ENCODE measurements at places on chromosomes 12 and 14. TPM values are rescaled to one million over a fixed set of nuclear protein-coding genes. Genes with fewer than 3 reads are reported as not detected.

GRCh38 chr12:128971802-128972201, 118.5 kb downstream of the GLT1D1 start:
- no peaks in the 10 kb centered on the region for H3K4me1 ChIP-seq
- no peak for DNase-seq
- H3K4me3 ChIP-seq: no peak overlapping the region
- no peak overlapping the region for H3K27ac ChIP-seq
- H3K36me3 ChIP-seq: no peaks in the 10 kb centered on the region

Gene NUP37
- total RNA-seq: 14.7 TPM

Gene SYNE3
- total RNA-seq: 10.6 TPM

Gene PFDN5
- total RNA-seq: 365 TPM

DNA sequence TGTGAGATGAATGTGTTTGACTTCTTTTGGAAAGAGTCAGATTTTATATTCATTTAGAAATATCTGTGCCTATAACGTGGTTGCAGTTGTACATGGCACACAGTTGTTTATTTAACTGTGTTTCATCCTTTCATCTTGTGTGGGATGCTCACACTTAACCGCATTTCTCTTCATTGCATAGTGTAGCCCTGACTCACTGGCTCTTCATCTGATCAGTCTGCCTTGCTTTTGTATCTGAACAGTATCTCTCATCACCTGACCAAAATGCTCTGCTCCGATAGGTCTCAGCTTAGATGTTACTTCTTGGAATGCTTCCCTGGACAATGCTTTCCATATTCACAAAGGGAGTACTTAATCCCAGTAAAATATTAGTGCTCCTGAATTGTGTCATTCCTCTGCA, 83.4 kb downstream of the PDE3A start:
- H3K27me3 ChIP-seq: no peaks in the 10 kb centered on the region
- H3K4me3 ChIP-seq: no peak overlapping the region
- H3K36me3 ChIP-seq: no peaks in the 10 kb centered on the region
- H3K4me1 ChIP-seq: no peaks in the 10 kb centered on the region
- H3K27ac ChIP-seq: no peak overlapping the region
- DNase-seq: no peak

GRCh38 chr14:70665448-70666360, 24.0 kb downstream of the TTC9 start:
- H3K27ac ChIP-seq: peak overlapping the region; percentile 43
- no peaks in the 10 kb centered on the region for H3K27me3 ChIP-seq
- H3K4me3 ChIP-seq: no peak overlapping the region
- no peak for DNase-seq

Gene KRT83
- total RNA-seq: not detected

DNA sequence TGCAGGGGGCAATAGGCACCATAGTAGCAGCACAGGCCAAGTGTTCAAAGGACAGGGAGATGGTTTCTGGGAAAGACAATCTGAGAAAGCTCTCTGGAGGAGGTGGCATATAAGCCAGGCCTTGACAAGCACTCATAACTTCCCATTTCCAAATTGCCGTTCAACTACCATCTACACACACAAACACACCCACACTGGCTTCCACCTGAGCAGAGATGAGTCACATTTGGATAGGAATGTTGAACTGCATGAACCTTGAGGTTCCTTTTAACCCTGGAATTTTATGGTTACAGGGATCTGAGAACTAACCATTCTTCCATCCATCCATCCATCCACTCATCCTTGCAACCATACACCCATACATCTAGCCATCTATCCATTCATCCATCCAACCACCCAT, 86.6 kb downstream of the KSR2 start:
- H3K36me3 ChIP-seq: no peaks in the 10 kb centered on the region
- H3K27ac ChIP-seq: no peak overlapping the region
- no peaks in the 10 kb centered on the region for H3K4me1 ChIP-seq
- no peak for DNase-seq

GRCh38 chr14:36344211-36344610, 23.8 kb upstream of the MBIP start:
- no peaks in the 10 kb centered on the region for H3K4me1 ChIP-seq

- no peaks in the 10 kb centered on the region for H3K27me3 ChIP-seq
- H3K27ac ChIP-seq: no peak overlapping the region
- no peak for DNase-seq
- H3K36me3 ChIP-seq: no peaks in the 10 kb centered on the region
- no peak overlapping the region for H3K4me3 ChIP-seq
Observed at GRCh38 chr14:100045642-100046344, 19.4 kb upstream of the EVL start.

DNA sequence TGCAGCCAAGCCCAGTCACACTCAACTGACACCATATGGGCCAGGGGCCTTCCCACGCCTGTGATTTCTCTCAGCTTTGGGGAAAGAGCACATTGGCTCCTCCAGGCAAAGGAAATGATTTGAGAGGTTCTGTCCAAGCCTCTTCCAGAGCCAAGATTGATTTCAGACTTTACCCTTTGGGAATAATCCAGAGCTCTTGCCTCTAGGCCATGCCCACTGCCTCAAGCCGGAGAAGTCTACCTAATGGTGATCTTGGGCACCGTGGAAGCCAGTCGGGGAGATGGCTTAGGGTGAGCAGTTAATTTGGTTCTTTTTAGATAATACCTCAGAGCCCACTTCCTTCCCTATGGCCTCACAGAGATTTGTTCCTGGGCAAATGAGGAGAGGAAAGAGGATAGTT, 45.0 kb upstream of the NUAK1 start:
- no peak for DNase-seq
- no peaks in the 10 kb centered on the region for H3K36me3 ChIP-seq
- no peaks in the 10 kb centered on the region for H3K27me3 ChIP-seq
- H3K4me3 ChIP-seq: no peak overlapping the region
- no peak overlapping the region for H3K27ac ChIP-seq

DNA sequence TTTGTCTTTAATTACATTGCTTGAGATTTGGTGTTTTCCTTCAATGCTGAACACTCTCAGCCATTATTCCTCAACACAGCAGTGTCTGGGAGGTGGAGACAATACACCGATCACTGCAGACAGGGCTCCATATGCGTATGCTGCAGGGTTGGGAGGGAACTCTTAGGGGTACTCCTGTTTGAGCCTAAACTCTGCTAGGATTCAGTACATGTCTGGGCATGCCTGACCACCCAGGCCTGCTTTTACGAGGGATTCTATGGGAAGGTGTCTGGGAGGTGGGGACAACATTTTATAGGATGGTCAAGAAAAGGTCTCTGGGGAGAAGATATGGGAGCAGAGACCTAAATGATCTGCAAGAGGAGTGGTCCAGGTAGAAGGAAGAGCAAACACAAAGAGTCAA, 34.3 kb downstream of the DHRS2 start:
- no peak overlapping the region for H3K4me3 ChIP-seq
- no peaks in the 10 kb centered on the region for H3K36me3 ChIP-seq
- no peak overlapping the region for H3K27ac ChIP-seq
- no peak for DNase-seq

DNA sequence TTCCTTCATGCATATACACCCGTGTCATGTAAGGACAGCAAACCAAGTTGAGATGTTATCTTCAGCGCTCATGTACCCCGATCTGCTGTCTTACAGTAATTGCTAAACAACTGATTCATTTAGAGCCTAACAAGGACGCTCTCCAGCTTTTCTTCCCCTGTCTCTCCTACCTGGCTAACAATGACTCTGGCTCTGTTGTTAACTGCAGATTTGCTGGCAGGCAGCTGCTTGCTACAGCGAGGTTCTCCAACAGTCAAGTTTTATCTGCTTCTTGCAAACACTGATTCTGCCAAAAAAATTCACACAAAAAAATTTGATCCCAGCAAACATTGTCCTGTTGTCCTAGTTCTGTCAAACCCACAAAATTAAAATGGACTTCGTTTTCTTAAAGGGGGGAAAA, 101.6 kb downstream of the OTX2 start:
- H3K4me3 ChIP-seq: no peak overlapping the region
- no peak for DNase-seq
- no peaks in the 10 kb centered on the region for H3K27me3 ChIP-seq
- H3K27ac ChIP-seq: no peak overlapping the region
- no peaks in the 10 kb centered on the region for H3K4me1 ChIP-seq
- H3K36me3 ChIP-seq: no peaks in the 10 kb centered on the region

Gene NTN4
- total RNA-seq: not detected

Gene IGF1
- total RNA-seq: not detected

Gene PLEK2
- not detected for total RNA-seq

DNA sequence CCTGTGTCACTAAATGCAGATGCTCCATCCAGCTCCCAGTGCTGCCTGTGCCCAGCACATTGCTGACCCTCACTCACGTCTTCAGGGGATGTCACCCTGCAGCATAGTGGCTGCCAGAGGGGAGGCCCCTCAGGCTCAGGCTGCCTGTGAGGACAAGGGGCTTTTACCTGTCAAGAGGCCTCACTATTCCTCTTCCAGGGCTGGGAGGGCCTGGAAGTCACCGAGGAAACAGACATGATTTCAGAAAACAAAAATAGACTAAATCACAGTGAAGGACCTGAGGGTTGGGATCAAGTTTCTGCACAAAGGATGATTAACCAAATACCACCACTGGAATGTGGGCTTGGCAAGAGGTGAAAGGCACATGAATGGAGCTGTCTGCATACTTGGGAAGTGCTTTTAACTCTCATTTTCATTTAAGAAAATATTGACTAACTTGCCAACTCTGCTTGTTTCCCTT, 1202.3 kb downstream of the BCL11B start:
- no peak overlapping the region for H3K27ac ChIP-seq
- DNase-seq: no peak
- no peaks in the 10 kb centered on the region for H3K36me3 ChIP-seq
- H3K27me3 ChIP-seq: peaks cover 2% of the 10 kb centered on the region
- no peak overlapping the region for H3K4me3 ChIP-seq

GRCh38 chr12:89162589-89163261, 189.6 kb downstream of the DUSP6 start:
- H3K27me3 ChIP-seq: no peaks in the 10 kb centered on the region
- peak; percentile 26 for DNase-seq
- H3K4me1 ChIP-seq: no peaks in the 10 kb centered on the region
- no peaks in the 10 kb centered on the region for H3K36me3 ChIP-seq
- H3K27ac ChIP-seq: peak overlapping the region; percentile 26

- no peaks in the 10 kb centered on the region for H3K27me3 ChIP-seq
- H3K4me3 ChIP-seq: no peak overlapping the region
- peaks cover 21% of the 10 kb centered on the region for H3K4me1 ChIP-seq
- no peaks in the 10 kb centered on the region for H3K36me3 ChIP-seq
- no peak overlapping the region for H3K27ac ChIP-seq
- no peak for DNase-seq
Observed at GRCh38 chr14:103393070-103393469, 7.9 kb downstream of the MARK3 start.

Gene CD69
- 739 TPM for total RNA-seq

- H3K27ac ChIP-seq: peak overlapping the region; percentile 95
- H3K36me3 ChIP-seq: peaks cover 10% of the 10 kb centered on the region
Observed at GRCh38 chr12:121536899-121537813, 43.7 kb downstream of the KDM2B start.

DNA sequence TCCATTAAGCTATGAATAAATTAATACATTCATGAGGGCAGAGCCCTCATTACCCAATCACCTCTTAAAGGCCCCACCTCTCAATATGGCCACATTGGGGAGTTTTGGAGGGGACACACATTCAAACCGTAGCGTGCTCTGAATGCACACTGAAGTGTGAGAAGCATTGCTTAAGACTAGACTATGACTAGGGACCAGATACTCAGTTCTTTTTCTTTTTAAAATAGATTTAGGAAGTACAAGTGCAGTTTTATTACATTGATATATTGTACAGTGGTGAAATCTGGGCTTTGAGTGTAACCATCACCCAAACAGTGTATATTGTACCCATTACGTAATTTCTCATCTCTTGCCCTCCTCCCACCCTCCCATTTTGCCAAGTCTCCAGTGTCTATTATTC, 21.0 kb upstream of the JDP2 start:
- H3K36me3 ChIP-seq: no peaks in the 10 kb centered on the region
- no peaks in the 10 kb centered on the region for H3K27me3 ChIP-seq
- no peak for DNase-seq
- no peak overlapping the region for H3K4me3 ChIP-seq

GRCh38 chr12:19375888-19376287, 63.4 kb upstream of the AEBP2 start:
- no peak overlapping the region for H3K4me3 ChIP-seq
- no peaks in the 10 kb centered on the region for H3K4me1 ChIP-seq

DNA sequence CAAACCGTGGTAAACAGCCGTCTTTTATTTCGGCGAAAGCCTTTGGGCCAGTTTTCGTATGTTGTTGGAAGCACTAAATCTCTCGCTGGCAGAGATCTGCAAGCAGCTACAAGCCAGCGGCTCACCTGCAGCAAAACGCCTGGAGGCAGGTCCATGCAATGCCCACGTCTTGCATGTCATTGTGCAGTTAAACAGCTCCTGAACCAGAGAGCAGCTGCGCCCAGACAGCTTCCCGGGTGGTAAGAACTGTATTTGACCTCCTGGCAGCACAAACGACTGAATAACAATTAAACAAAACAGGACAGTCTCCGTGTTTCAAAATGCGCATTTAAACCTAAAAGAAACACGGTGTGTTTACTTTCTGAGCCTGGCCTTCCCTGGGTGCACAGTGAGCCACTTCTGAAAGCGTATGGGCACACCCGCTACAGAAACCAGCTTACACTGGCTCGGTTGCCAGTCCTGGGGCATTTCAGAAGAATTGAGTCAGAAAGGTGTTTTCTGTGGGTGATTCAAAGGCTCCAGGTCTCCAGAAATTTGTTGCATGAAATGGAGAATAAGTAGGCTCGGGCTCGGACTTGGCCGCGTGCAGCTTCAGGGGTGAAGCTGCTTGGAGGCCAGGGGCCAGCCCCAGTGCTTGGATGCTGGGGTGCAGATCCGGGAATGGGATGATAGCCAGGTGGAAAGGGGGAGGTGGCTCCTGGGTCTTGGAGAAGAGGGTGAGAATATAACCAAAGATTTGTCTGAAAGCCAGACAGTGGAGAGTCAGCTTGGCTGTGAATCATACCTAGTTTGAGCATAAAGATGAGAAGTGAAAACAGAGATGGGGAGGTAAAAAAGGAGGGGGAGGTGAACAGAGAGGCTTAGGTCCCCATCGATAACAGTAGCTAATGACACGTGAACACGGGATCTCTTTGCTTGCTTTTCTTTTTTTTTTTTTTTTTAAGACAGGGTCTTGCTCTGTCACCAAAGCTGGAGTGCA, 24.9 kb upstream of the FZD10 start:
- DNase-seq: no peak
- no peak overlapping the region for H3K4me3 ChIP-seq
- no peak overlapping the region for H3K27ac ChIP-seq

Data from natural killer cell (primary cell).